ENCODE measurements at places on chromosomes 1 and 21.

DNA sequence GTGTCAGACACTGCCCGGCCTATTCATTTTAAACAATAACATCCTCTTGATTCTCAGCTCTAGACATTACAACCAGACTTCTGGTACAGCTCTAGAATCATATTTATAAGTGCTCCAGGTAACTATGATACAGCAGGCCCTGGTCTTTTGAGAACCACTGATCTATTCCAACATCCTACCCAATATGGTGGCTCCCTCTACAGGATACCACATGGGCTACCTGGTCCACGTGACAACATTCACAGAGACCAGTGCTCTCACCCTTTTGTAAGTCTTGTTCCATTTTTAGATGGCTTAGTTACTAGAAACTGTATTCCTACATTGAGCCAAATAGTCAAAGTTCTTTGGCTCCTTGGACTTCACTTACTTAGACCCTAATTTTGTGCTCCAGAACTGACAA is 102.9 kb downstream of the PTPN14 start:
- no peak for DNase-seq

- DNase-seq: no peak
Observed at GRCh38 chr1:203703586-203703985, 61.4 kb upstream of the LAX1 start.

DNA sequence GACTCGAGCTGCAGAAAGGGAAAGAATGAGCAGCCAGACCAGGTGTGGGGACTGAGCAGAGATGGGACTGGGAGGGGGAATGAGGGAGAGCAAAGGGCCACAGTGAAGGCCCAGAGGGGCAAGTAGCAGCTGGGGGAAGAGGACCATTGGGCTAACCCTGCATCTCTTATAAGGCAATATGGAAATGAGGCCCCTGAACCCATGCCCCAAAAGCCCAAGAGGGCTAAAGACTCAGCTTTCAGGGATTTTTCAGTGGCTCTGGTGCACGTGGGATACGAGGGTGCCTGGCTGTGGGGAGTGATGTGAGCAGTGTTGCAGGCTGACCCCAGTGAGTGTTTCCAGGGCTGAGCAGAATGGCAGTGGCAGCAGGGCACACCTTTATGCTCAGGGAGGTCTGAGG is 496 bp upstream of the TNNI1 start:
- DNase-seq: no peak

- no peak for DNase-seq
Observed at GRCh38 chr1:29586991-29587745, 350.8 kb downstream of the PTPRU start.
